Stimulated activated CD8-positive, alpha-beta memory T cell treated with anti-CD3 and anti-CD28 coated beads, Interleukin-4, amount 100 ng/mL, for 4 hours (primary cell): ENCODE measurements at places on chromosomes 2 and 18.

DNA sequence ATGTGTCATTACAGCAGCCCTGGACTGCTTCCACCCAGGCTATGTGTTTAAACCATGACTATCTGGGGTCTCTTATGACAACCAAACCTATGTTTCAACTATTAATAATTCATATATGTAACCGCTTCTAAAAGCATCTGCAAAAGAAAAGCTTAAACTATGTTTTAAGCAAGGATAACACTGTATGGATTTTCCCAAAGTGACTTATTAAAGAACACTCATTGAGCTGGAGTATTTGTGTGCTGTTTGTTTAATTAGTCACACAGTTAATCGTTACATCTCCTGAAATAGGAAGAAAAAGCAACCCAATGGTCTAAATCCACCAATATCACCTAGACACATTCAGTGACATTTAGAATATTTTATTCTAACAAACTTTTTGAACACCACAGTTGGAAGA is 51.3 kb downstream of the TMEM163 start:
- no peak for DNase-seq

DNA sequence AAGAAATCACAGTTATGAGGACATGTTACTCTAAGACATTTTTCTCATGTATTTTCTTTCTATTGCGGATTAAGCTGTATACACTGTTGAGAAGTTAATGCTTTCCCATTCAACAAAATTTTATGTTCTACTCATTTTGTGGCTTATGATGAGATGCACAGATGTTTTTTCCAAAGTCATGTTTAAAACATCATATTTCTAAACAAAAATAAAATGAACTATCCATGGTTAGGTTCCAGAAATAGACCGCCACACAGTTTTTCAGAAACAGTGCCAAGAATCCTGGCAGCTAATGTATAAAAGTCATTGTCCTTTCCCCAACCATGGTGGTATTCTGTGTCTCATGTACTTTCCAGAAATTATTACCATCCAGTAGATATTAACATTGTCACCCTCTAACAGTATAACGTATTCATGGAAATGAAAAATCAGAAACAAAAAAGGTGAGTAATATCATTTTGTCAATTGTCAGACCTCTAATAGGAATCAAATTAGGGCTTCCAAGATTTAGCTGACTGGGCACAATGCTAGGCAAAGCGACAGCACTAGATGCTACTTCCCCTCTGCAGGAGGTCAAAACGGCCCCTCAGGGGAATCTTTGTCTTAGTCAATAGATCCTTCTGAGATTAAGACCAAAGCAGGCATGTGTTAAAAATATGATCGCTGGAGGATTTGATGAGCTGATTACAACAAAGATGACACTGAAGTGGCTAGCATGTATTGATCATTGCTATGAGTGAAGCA is 54.4 kb upstream of the ZNF397 start:
- no peak for DNase-seq

- peak; percentile 5 for DNase-seq
Observed at GRCh38 chr2:767440-767839, 90.2 kb upstream of the TMEM18 start.

DNA sequence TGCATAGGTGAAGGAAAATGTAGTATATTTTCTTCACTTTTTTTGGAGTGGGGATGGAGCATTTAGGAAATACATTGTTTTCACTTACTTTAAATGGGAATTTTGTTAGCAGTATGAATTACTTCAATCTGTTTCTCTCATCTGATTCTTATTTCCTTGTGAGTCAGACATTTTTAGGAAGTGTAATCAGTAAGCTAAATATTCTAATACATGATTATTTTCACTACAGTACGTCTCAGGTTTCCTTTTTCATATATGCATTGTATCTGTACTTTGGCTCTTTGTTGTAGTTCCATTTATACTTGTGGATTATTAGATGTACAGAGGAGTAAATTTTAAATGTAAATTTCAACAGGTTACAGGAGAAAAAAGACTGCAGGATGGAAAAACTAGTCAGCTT is 27.9 kb downstream of the GPD2 start:
- DNase-seq = no peak

DNA sequence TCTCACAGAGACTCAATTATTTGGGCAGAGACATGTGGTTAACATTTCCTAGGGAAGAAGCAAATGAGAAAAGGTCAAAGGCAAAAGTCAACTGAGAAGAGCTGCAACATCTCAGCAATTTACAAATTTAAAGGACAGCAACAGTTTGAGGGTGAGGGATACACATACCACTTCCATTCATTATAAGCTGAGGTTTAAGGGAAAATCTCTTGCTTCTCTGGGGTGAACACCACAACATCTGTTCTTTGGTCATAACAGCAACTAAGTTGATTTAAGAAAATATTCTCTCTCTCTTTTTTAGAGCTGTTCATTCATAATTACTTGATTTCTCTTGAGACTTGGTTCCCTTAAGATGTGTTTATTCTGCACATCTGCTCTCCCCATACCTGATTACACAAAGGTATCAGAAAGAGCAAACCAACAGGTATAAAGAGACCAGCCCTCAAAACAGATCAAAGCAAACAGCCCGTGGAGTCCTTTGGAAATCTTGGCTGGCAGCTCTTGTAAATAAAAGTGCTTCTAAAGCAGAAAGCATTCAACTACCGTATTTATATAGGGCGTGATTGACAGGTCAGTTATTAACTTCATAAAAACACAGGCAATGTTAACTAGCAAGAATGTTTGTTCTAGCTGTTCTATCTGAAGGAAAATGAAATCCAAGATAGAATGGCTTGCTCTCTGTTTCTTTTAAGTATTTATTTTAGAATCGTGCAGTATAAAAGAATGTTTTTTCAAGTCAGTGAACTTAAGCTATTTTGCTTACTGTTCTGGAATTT is 132.8 kb downstream of the THADA start:
- no peak for DNase-seq

GRCh38 chr18:74784752-74785151 is 187.1 kb downstream of the ZNF407 start:
- DNase-seq = no peak

GRCh38 chr2:100983684-100984310 is 18.3 kb upstream of the RPL31 start:
- no peak for DNase-seq

- DNase-seq = no peak
Observed at GRCh38 chr2:199019898-199020507, 437.7 kb downstream of the SATB2 start.

- DNase-seq = no peak
Observed at GRCh38 chr18:37565977-37566478, 430 bp upstream of the CELF4 start.

GRCh38 chr2:56357655-56358295 is 174.0 kb downstream of the CCDC85A start:
- no peak for DNase-seq

DNA sequence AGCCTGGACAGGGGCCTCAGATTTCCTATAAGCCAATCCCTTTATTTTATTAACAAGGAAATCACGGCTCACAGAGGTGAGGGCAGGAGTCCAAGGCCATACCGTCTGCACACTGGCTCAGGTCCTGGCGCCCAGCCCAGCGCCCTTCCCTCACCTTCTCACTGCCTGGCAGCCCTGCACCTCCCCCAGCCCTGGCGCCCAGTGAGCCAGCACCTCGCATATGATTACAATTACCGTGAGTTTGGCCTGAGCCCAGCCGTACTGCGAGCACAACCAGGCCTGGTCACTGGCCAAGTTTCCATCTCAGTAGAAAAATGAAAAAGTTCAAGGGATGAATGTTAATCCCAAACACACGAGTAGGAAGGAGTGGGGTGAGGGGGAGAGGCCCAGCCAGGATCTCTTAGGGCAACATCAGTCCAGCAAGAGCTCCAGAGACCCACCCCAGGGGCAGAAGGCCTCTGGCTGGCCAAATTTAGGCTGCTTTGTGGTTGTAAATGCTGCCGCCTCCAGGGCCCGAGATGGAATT is 68.4 kb downstream of the MCFD2 start:
- no peak for DNase-seq
